ENCODE measurements at places on chromosomes 4 and X.

DNA sequence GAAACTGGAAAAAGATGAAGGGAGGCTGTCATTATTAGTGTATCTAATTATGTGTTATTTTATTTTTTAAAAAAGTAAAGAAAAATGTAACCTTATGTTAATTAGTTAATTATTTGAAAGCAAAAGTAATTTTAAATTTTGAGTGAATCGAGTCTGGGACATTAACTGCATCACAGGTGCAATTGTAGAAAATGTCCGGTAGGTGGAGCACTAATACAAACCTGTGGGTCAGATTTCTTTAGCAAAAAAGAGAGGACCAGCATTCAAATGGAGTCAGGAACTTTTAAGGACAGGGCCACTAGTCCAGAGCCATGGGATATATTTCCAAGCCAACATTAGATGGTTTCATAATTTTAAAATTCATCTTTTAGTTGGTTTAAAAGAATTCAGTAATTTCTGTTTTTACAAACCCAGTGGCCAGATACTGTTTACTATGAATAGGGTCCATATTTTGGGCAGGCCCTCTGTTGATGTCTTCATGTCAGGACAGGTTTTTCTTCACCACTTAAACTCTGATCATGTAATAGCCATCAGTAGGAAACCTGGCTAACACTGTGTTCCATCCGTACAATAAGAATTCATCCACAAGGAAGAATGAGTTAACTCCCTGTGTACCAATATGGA, 27.2 kb downstream of the BST1 start:
- no peak for DNase-seq

DNA sequence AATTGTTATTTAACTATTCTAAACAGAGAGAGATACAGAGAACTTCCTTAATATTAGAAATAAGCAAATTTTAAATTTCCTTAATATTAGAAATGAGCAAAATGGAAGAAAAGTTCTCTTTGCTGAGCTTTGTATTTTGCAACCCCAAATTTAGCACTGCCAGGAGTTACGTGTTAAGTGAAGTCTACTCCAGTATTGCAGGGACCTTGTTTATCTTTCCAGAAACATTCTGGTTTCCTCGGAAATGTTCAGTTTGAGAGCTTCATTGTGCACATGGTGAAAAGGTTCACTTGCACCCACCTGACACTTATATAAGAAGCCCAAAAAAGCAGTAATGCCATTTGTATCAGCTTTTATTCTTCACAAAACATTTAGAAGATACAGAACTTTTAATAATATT, 6.2 kb upstream of the CXorf38 start:
- DNase-seq: no peak

DNA sequence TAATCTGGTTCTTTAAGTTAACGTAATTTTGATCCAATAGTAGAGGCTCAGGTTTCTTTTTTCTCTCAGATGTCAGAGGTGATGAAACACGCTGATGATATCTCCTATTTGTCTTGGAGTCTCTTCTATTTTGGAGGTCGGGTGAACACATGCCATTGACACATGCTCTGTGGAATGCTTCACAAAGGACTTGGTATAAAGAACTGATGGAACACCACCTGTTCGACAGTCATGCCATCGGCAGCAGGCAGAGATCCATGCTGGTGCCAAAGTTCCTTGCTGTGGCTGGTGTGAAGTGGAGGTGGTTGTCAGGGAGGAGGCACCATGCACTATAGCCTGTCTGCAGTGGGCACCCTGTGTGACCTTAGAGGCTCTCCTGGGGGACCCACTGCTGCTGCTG, 94.9 kb downstream of the ATP8A1 start:
- DNase-seq: no peak

- no peak for DNase-seq
These were observed 22.1 kb upstream of the TRIM60 start for GRCh38 chr4:165009493-165010227.

- no peak for DNase-seq
These were observed 95.2 kb downstream of the DCLK2 start for GRCh38 chr4:150173432-150173861.

DNA sequence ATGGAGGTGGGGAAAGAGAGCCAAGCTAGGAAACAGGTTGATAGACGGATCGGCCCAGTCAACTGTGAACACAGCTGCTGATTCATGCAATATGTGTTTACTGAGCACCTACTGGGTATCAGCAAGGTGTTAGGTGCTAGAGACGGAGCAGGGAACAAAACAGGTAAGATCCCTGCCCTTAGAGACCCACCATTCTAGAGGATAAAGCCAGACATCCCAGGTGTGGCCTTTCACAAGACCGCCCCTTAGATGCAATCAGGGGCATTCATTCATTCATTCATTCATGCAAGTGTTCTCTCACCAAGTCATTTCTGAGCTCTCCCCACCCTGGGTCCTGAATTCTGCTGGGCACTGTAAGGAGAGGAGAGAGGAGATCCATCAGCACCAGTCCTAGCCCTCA, 20.2 kb upstream of the MTM1 start:
- DNase-seq: no peak

- DNase-seq: no peak
These were observed 43.2 kb downstream of the QDPR start for GRCh38 chr4:17468619-17469221.

- DNase-seq: no peak
These were observed 8.7 kb upstream of the FGFR3 start for GRCh38 chr4:1784395-1784788.

DNA sequence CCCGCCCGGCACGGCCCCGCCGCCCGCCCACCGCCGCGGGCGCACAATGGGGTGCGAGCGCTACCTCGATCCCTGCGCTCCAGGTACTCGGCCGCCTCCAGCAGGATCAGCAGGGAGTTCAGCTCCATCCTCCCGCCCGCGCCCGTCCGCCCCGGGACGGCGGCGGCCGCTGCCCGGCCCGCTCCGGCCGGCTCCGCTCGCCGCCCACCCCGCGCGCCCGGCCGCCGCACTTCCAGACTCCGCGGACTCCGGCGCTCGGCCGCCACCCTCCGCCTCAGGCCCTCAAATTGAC, at the start of gene MXD4:
Gene MXD4, minus strand, starts transcription at position 257 of the 292 bp plus-strand sequence. Its CDS starts 129 bp downstream, at position 128.
- no peak for DNase-seq

DNA sequence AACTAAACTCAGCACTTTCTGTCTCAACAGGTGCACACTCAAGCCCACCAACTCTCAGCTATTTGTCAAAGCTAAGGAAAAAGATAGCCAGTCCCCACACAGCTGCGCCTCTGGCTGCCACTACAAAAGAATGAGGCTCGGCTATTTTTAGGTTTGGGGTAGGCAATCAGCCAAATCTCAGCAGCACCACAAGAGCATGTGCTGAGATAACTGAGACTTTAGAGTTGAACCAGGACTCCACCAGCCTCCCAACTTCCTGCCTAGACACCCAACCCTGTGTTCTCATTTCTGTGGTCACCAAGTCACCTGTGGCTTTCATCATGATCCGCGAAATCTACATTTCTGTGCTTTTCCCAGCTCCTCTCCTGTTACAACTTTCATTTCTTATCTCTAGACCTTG, 28.0 kb downstream of the DMD start:
- no peak for DNase-seq

DNA sequence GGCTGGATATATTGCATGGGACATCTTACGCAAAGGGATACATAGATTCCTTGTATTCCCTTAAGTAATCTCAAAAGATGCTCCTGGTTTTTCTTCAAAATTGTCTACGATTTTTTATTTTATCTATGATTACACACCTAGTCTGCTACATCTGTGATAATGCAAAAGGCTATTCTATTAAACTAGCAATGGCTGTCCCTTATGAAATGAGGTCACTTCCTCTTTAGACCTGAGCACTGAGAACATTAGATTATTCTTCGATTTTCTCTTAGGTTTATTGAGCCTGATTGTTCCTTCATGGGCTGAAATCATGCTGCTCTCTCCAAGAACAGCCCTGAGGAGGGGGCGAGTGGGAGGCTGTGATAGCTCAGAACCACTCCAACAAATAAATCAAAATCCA, 126.8 kb upstream of the ENPP6 start:
- DNase-seq: no peak

- DNase-seq: no peak
These were observed 345.7 kb upstream of the FAT1 start for GRCh38 chr4:187069398-187069797.

DNA sequence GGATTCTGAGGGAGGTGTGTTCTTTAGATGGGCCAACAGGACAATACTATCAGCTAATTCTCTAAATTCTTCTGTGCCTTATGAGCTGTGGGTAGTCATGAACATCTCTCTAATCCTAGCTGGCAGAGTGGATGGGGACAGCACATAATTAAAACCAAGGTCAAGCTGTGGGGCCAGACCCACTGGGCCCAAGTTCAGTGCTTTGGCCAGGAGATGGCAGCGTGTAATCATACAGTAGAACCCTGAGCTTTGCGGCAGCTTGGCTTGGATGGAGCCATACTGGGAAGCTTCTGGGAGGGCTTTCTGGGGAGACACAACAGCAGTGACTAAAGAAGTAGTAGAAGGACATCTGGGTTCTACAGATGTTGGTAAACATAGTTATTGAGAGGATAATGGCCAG, 140.3 kb upstream of the CXCL13 start:
- no peak for DNase-seq

GRCh38 chrX:124208660-124209059, 123.8 kb upstream of the TEX13D start:
- no peak for DNase-seq

DNA sequence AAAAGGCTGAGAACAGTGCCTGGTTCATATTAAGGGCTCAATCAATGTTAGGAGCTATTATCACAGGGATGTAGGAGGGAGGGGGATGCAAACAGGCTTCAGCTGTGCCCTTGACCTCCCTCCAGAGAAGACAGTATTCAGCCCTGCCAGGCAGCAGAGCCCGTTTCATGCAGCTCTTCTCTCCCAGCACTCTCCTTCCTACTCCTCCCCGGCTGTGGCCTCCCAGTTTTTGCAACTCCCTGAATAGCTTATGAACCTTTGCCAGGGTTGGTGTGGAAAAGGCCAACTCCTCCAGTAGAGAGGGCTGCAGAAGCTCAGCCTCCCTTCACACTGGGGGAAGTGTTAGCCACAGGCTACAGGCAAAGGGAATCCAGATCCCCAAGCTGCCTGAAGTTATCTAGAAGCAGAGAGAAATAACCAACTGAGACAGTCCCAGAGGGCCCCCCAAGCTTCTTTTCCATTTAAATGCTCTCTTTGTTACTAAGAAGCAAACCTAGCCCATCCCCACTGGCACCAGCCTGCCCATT, 31.7 kb upstream of the APLN start:
- DNase-seq: no peak

DNA sequence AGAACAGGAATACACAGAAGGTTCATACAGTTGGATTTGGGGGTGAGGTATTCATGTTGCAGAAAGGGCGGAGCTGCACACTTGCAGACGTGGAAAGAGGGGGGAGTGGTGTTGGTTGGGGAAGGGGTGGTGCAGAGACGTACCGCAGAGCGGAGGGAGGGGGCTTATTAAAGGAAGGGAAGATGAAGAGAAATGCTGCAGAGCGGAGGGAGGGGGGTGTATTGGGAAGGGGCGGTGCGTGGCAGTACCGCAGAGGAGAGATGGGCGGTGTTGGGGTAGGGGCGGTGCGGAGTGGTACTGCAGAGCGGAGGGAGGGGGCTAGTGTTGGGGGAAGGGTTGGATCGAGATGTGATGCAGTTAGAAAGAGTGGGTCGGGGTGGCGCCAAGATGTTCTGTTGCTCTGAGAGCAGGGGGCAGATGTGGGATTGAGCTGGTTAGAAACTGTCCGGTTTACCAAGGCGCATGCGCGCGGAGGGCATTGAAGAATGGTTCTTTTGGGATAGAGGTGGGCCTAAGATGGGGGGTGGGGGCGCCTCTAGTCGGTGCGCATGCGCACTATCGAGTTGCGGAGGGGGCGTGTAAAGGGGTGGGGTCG, 900 bp downstream of the TRO start:
- DNase-seq: peak; percentile 32

DNA sequence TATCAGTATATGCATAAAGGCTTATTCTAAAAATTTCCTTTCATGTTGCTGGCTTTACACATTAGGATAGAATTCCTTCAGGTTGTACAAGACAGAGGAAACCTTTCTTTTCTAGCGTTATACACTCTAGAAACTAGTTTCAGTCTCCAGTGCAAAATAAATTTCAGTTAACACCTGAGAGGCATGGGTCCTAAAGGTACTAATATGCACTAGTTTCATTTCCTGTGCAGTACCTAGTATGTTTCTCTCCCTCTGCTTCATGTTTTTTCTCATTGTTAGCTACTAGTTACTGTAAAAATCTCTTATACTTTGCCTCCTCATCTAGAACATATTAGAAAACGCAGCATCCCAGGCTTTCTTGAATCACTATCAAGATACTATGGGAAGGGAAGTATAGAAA, 54.0 kb downstream of the SNX25 start:
- no peak for DNase-seq

DNA sequence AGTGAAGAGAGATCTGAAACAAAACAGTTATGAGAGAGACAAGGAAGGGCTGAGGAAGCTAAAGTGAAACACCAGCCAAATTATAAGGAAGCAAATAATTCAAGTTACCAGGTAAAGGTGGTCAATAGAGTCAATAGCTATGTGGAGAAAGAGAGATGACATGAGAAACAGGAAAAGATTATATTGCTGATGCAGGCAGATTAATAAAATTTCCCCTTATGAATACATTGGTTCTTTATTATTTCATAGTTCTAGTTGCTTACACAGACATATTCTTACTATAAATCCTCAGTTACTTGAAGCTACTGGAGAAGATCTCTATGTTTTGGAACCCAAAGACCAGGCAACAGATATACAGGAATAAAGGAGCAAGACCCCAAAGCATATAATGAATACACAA, 273.7 kb upstream of the CTSO start:
- no peak for DNase-seq

DNA sequence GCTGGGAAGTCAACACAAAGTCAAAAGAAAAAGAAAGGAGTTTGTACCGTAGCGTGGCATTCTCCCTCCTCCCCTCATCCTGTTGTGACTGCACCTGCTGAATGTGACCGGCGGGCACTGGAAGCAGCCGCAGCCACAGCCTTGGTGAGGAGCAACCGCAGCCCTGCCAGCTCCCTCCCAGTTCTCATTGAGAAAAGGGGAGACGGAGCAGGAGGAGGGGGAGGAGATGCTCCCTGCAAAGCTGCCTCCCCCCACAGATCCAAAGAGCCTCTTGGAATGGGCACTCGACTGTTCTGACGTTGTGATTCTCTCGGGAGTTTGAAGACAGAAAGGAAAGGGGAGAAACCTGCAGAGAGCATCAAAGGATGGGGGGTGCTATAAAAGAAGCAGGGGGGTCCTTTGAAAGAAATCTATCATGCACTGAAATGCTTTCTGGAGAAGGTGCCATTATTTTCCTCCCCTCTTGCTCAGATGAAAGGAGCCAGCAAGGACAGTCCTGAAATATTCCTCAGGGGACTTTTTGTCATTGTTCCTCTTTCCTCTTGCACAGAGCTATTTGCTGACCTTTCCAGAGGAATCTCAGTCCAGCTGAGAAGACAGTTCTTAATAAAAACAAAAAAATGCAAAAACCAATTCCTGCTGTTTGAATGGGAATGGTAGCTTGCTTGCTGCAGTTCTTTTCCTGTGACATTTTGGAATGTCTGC, 429.7 kb downstream of the MAPK10 start:
- no peak for DNase-seq

- no peak for DNase-seq
These were observed 63.5 kb upstream of the WDR17 start for GRCh38 chr4:176002007-176002613.

GRCh38 chrX:110167952-110168451, 149.9 kb downstream of the AMMECR1 start:
- no peak for DNase-seq

GRCh38 chrX:104359124-104359523, 104.4 kb upstream of the ESX1 start:
- DNase-seq: no peak

GRCh38 chr4:155626561-155626960, 40.1 kb upstream of the GUCY1A1 start:
- no peak for DNase-seq

All from right renal cortex interstitium (tissue), 3 donors.